MM.1S (cell line): ENCODE measurements at places on chromosomes 13 and 19.

GRCh38 chr13:97631158-97631557 lies 197.2 kb downstream of the RAP2A start:
- DNase-seq: no peak

- no peak for DNase-seq
These were observed 5.8 kb upstream of the OR10H5 start for GRCh38 chr19:15781661-15782060.

DNA sequence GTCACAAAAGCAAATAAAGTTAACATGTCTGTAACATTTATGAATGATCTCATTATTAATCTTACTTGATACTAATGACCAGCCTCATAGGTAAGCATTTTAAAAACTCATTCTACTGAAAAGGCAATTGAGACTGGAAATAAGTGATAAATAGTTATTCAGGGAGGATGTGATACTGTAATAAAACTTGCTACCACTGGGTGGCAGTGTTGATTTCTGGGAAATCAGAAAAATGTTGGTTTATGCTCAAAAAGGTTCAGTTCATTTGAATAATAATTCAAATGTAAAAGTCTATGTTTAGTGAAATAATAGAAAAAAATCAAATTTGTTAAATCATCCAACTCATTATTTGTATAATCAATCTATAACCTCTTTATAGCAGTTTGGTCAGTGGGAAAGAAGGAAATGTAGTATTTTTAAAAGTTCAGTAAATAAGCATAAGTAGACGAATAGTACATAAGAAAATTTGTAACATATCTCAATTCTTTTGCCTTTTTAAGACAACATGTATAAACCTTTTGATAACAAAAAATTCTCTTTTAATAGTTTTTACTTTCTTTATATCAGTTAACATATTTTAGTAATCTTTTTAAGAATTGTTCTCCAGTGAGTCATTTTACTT lies 9.6 kb downstream of the ABHD13 start:
- peak; percentile 42 for DNase-seq

DNA sequence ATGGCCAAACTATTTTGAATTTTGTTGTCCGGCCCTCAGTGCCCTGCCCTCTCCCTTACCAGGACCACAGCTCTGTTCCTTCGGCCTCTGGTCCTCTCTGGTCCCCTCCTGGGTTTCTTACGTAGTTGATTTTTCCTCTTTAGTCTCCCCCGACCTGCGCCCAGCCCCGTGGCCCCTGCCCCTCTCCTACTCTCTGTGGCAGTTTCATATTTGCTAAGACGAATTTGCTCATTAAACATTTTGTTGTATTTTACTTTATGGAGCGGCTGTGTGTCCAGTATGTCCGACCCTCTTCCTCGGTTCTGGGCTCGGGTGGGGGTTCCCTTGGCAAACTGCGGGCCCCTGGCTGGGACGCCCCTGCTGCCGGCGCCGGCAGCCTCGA lies 576 bp upstream of the EPN1 start:
- no peak for DNase-seq

DNA sequence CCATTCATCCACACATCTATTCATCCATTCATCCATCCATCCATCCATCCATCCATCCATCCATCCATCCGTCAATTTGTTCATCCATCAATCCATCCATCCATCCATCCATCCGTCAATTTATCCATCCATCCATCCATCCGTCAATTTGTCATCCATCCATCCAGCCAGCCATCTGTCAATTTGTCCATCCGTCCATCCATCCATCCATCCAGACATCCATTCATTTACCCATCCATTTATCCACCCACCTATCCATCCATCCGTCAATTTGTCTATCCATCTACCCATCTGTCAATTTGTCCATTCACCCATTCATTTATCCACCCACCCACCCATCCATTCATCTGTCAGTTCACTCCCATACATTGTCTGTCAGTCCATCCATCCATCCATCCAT lies 209.5 kb upstream of the ZNF536 start:
- no peak for DNase-seq
